ENCODE measurements at places on chromosomes 1 and 21. TPM values are rescaled to one million over a fixed set of nuclear protein-coding genes. Genes with fewer than 3 reads are reported as not detected.

DNA sequence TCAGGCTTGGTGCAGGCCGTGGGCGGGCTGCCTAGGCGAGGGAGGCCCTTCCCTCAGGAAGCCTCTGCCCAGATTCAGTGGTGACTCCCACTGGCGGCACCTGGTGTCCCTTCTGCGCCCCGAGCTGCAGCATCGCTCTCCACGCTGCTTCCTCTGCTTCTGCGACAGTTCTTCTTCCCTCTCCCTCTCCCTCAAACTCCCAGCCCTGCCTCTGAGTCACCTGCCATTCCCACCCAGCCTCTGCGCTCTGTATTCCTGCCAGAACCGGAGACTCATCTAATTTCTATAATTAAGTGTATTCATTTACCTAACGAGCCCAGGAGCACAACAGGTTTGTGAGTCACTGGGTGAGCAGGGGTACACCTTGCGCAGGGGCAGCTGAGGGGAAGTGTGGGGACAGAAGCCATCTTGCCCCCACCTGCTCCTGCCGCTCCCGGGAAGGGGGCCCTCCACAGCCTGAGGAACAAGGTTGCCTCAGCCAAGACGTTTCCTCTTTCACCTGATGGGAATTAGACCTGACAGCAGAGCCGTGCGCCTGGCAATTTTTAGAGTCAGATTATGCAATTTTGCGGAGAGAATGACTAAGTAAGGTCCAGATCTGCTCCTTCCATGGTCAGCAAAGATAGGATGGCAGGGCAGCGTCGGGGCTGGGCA, 19.4 kb downstream of the KCNC4 start:
- DNase-seq = no peak

DNA sequence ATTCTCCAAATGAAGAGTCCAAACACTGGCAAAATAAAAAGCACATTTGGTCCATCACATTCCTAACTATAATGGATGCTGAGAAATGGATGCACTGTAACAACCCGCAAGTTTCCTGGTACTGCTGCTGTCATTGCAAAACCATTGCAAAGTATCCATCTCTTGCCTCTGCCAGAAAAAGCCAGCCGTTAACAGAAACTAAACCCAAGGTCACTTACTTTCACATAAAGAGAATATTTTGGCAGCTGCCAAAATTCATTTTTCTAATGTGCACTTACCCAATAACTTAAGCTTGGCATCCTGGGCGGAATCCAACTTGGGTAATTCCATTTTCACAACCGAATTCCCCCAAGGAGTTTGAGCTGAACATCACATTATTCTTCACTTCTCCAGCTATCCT, 77.0 kb upstream of the LRRC8D start:
- DNase-seq = no peak

- no peak for DNase-seq
Observed at GRCh38 chr1:70044832-70045231, 160.5 kb downstream of the LRRC40 start.

GRCh38 chr1:2480986-2481364, 4.9 kb downstream of the PLCH2 start:
- no peak for DNase-seq

Gene FCRL6
- 1.2 TPM for total RNA-seq

Gene CENPF
- 1.7 TPM for total RNA-seq
